ENCODE measurements at places on chromosomes 3 and 15. TPM values are rescaled to one million over a fixed set of nuclear protein-coding genes. Genes with fewer than 3 reads are reported as not detected.
A peak's percentile ranks its signal among the peaks of the same experiment; 100 is the strongest.

DNA sequence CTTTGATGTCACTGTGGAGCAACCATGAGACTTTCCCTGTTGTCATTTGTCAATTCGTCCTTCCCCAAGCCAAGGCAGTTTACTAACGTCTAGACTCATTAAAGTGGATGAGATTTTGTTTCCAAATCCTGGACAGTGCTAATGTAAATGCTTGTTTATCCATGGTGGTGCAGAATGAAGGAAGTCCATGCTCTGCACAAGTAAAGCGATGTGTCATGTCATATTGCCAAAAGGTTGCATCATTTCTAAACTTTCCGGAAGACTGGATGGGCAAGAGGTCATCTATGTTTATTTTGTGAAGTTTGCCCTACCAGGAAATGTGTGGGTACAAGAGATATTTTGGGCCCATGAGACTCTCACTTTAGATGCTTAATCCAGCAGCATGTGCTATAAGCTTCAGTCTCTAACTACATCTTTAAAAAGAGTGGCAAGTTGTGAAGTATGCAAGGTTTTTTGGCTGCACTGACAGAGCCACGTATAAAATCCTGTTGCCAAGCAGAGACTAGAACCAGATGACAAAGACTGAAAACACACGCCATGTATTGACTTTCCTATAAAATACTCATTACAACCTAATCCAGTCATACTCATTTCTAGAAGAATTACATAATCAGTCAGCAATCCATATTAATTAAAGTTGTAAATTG lies 72.1 kb upstream of the FNDC3B start:
- no peak for DNase-seq

NRG4 gene
- total RNA-seq, result 0.95 TPM

GRCh38 chr3:126137490-126138130 lies 42.8 kb downstream of the ALDH1L1 start:
- DNase-seq, result peak; percentile 17

- DNase-seq, result no peak
These were observed 113.2 kb upstream of the MYO5C start for GRCh38 chr15:52408823-52409222.

DNA sequence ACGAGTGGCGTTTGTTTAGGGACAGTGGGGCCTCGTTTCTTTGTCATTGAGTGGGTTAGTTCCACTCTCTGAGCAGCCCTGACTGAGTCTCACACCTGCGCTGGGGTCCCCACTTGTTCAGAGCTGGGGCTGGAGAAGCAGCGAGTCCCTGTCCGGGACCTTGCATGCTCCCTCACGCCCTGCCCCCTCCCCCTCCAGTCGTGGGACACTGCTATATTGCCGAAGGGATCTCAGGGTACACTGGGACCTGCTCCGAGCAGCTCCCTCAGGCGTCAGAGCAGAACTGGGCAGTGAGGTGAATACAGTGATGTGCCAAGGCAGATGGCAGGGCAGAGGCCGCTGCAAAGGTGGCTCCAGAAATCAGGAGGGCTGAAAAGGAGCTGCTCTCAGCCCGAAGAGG lies 59.9 kb upstream of the KLF13 start:
- DNase-seq, result peak; percentile 57

OCA2 gene
- total RNA-seq, result not detected

POPDC2 gene
- total RNA-seq, result 7.1 TPM

DNA sequence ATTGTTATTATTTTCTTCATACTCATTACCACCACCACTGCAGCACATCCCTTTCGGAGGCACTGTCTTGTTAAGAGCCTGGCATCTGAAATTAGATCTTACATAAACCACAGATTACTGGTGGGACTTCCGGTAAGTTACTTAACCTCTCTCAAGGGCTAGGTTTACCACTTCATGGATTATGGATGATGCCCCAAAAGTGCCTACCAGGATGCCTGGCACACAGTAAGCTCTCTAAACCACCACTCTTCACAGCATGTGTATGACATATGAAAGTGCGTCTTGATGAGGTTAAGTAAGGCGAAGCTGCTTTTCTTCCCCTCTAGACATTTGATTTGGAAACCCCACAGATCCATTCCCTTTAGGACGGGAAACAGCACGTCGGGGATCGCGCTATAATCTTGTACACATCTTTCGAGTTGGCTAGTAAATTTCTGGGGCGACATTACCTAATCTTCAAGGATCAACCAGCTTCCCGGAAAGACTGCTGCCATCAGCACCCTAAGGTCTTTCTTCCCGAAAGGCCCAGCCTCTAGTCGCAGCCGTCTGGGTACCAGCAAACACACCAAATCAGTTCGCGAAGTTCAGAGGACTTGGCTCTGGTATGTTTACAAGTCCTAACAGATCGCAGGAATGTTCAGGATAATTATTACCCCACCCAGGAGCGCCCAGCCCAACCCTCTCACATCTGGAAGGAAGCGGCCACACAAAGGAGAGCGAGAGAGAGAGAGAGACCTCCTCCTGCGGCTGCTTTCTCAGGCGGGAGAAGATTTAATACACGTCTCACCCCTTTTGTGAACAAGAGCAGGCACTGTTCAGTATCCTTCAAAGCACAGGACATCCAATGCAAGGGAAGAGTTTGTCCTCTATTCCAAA lies 155.1 kb upstream of the FRMD4B start:
- no peak for DNase-seq

RPUSD2 gene
- 10.9 TPM for total RNA-seq

- DNase-seq, result no peak
These were observed 369.9 kb upstream of the MCTP2 start for GRCh38 chr15:93861413-93861812.

DNA sequence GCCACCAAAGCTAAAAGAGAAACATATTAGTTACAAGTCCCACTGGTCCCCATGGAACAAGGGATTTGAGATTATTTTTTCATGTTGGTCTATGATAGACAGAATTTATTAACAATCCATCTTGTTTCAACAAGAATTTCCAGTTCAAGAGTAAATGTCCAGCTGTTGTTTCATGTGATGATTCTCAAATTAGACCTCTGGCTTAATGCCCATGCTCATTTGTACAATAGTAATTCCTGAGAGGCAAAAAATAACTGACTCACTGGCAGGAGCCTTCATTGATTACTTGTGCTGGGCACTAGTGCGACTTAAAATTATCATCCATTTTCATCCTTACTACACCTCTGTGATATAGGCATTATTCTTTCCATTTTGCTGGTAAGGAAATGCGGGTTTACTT lies 171.3 kb downstream of the ITPR1 start:
- no peak for DNase-seq

GRCh38 chr3:192433704-192434103 lies 293.6 kb downstream of the FGF12 start:
- no peak for DNase-seq

GRCh38 chr3:59444676-59445075 lies 394.9 kb upstream of the CFAP20DC start:
- no peak for DNase-seq

ITGA11 gene
- 2.4 TPM for total RNA-seq

CLDN11 gene
- total RNA-seq, result 2.8 TPM

- no peak for DNase-seq
These were observed 84.6 kb upstream of the SNRPA1 start for GRCh38 chr15:101379647-101380046.

DNA sequence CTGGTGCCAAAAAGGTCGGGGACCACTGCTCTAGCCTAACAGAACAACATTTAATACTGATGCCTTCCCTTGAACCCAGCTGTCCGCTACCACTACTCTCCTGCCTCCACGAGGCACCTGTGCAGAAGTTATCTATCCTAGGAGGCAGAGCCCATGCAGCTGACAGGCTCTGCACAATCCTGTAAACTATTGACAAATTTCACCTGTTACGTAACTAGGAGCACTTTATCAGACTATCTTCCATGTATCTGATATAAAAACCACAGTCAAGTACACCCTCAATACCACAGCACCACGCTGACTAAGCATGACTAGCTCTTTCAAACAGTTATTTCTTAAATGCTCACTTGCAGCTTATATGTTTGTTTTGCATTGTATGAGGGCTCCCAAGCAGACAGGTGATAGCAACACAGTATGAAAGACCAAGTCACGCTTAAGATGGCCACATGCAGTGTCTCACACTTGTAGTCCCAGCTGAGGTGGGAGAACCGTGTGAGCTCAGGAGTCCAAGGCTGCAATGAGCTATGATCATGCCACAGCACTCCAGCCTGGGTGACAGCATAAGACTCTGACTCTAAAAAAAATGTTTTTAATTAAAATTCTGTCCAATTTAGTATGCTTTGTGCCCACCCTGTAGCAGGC lies 4.5 kb upstream of the IL17RC start:
- no peak for DNase-seq

DNA sequence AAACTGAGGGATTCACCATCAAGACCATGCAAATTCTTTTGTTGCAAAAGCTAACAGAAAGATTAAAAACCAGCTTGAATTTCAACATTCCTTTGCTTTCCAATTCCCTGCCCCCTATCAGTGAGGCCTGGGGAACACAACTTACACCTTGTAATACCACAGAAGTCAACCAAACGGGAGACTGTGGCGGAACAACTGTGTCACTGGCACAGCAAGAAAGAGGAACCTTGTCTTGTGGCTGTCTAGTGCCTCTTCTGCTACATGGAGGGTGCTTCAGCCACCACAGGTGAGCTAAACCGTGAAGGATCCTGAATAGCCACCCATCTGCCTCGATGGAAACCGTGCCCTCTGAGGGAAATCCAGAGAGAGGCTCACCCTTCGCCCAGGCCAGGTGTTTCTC lies 11.4 kb downstream of the CCDC12 start:
- no peak for DNase-seq

REC114 gene
- total RNA-seq, result not detected

- no peak for DNase-seq
These were observed 91.9 kb downstream of the SENP2 start for GRCh38 chr3:185678027-185678426.

GRCh38 chr3:119880966-119881365 lies 99.1 kb downstream of the NR1I2 start:
- DNase-seq, result no peak

NRROS gene
- 6.0 TPM for total RNA-seq

CACNA2D2 gene
- total RNA-seq, result 4.9 TPM

- no peak for DNase-seq
These were observed 339.9 kb upstream of the BCHE start for GRCh38 chr3:166177130-166177529.

ZNF662 gene
- 6.7 TPM for total RNA-seq

DNA sequence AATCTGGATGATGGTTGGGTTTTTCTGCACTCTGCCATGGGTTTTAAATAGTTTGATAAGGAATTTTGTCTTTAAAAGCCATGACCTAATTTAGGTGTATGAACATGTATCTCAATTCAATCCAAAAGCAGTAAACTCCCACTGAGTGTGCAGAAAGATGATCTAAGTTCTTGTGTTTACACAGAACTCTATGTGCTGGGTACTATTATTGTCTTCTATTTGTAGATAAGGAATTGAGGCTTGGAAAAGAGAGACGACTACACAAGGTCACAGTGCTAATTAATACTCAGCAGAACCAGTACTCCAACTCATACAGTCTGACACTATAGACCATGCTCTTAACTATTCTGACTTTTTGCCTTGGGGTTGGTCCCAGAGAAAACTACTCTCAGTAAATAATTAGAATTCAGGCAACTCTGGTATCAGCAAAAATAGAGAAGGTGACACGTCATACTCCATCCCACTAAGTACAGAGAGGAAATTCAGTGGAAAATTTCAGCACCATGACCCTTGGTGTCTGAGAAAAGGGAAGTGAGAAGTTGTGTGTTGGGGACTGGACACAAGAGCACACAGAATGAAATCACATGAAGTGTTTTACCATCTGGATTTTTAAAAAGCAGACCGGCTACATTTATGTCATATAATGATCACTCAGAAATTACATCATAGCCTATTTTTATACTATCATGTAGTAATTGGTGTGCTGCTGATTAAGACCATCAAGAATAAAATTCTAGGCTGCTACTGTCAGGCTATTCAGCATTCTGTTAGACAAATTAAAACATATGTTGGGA lies 18.3 kb upstream of the MYH15 start:
- no peak for DNase-seq

GRCh38 chr3:185912929-185913901 lies 24.6 kb downstream of the TRA2B start:
- no peak for DNase-seq

SLC27A2 gene
- total RNA-seq, result 27.9 TPM

DNA sequence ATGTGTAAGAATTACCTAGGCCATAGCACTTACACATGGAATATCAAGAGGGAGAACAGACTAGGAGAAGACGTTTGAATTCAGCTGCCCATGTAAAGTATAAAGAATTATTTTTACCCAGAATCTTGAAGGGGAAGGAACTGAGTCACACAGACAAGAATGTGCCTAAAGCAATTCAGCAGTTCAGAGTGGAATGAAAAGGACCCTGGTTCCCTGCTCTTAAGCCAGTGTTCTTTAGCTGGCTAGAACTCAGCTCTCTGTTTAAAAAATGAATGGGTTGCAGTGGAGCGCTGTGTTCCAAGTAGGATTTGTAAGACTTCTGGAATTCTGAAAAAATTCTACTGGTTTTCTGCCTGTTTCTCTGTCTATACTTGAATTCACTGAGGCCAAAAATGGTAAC lies 440.2 kb downstream of the LPP start:
- DNase-seq, result no peak

DNA sequence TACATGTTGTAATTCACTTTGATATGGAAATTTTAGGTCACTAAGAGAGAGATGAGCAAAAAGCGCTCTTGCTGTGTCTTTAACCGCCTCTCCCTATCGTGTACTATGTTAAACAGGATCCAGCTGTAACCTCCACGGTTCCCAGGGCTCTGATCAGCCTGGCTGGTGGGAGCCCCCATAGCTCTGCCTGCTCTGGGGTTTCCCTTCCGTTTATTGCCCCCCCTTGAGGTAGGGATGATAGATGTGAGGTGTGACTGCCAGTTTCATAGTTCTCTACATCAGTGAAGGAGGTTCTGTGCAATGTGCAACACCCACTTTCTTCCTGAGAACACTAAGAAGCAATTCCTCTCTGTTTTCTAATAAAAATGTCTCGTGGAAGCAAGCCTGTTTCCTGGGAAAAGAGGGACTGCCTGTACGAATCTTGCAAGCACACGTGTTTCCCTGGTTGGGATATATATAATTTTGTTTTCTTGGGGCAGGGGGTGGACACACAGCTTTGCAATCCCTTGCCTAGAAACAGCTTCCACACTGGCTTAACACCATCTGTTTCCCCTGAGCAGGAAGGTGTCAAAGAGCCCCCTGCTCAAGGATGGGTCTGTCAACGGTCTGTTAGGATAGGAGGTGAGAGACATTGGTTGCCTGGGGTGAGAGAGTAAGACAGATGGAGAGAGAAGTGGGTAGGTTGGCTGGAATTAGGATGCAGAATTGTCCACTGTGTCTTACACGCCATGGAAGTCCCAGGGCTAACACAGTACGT lies 23.8 kb downstream of the CORO2B start:
- DNase-seq, result no peak

GRCh38 chr3:164387236-164387635 lies 691.1 kb downstream of the SI start:
- DNase-seq, result no peak
